ENCODE measurements at places on chromosomes 12 and 14.

GRCh38 chr12:80617733-80618132 lies 89.7 kb upstream of the MYF6 start:
- no peak for DNase-seq

GRCh38 chr12:72074065-72074464 lies 135.4 kb downstream of the TPH2 start:
- DNase-seq = no peak

DNA sequence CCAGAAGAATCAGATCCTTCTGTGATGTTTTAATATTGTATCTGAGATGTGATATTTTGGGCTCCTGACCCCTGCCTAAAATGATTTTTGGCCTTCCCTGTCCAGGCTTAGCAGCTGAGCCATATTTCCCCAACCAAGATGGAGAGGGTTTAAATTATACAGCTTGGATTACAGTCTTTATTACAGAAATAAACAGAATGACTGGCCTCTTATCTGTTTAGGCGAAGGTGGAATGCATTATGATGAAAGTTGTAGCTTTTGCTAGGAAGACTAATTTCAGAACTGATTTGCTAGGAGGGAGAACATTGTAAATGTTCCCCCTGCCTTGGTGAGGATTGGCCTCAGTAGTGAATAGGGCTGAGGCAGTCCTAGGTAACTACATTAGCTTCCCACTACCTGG lies 23.3 kb downstream of the BMAL2 start:
- DNase-seq = no peak

DNA sequence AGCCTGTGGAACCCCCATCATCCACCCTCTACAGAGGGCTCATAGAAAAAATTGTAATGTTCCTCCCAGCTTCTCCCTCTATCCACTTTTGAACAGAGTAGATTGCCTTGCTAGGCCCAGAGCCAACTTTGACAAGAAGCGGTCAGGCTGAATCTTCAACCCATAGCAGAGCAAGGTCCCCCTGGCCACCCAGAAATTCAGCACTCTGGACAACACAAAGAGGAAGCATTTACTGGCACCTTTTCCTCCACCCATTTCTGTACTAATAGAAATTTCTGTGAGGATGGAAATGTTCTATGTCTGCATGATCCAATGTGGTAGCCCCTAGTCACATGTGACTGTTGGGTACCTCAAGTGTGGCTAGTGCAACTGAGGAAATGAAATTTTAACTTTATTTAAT lies 42.7 kb upstream of the OXA1L start:
- no peak for DNase-seq

- no peak for DNase-seq
Observed at GRCh38 chr14:29654901-29655550, 272.6 kb downstream of the PRKD1 start.

- no peak for DNase-seq
Observed at GRCh38 chr14:38199076-38199475, 8.6 kb upstream of the SSTR1 start.

DNA sequence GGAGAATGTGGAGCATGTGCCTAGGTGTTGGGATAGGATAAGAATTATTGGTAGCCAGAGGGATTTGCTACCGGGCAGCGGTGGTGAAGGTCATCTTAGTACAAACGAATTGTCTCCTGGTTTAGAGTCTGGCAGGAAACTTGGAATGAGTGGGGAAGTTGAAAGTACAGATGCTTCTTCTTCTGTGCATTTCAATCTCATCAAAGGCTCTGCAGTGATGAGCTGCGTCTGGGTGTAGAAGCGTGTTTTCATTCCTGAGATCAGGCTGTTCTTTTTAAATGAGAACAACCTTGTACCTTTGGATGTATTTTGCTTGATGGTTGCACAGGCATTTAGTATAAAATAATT lies 2.1 kb downstream of the WNK1 start:
- no peak for DNase-seq

DNA sequence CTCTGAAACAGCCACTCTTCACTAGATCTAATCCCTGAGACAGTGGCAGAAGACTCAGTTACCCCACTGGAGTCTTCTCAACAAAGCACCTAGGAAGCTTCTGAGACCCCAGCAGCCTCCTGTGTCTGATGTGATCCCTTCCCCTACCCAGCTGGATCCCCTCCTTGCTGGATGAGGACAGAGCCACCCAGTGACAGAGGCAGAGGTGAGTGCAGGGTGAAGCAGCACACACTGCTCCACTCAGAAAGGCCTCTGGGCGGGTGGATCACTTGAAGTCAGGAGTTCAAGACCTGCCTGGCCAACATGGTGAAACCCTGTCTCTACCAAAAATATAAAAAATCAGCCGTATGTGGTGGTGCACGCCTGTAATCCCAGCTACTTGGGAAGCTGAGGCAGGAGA lies 2.7 kb downstream of the SPRYD3 start:
- DNase-seq = no peak

- no peak for DNase-seq
Observed at GRCh38 chr14:91048676-91049075, 11.8 kb downstream of the RPS6KA5 start.

GRCh38 chr12:57377103-57377840 lies 53.6 kb downstream of the R3HDM2 start:
- DNase-seq = no peak

DNA sequence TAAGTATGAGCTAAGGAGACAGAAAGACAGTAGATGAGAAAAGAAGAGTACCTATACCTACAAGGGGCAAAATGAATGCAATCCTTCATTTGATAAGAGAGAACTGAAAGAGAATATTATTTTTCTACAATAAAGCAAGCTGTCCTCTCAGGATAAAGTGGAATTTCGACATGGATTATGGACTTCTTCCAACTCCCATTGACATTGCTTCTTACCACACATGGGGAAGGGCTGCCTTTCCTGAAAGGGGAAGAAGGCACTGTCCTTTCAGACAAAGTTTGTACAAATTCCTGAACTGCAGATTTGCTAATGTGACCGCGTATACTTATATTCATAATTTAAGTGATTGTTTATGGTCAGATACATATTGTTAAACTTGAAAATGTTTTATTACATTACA lies 4.3 kb upstream of the HEBP1 start:
- no peak for DNase-seq

DNA sequence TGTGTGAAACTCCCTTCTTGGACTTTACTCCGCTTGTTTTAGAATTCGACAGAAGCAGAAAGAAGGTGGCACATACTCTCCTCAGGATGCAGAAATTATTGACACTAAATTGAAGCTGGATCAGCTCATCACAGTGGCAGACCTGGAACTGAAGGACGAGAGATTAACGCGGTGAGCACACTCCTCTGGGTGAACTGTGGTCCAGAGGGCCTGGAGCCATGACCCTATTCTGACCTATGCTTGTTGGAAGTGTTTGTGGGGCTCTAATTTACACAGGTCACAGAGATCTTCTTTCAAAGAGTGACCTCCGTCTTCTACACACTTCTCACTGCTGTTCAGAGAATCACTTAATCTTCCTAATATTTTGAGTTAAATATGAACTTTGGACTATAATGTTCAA lies 72.5 kb upstream of the MYF6 start:
- DNase-seq = no peak

GRCh38 chr12:3061059-3061458 lies 16.1 kb upstream of the TSPAN9 start:
- no peak for DNase-seq

GRCh38 chr14:64092940-64093339 lies 201.2 kb downstream of the ESR2 start:
- no peak for DNase-seq

DNA sequence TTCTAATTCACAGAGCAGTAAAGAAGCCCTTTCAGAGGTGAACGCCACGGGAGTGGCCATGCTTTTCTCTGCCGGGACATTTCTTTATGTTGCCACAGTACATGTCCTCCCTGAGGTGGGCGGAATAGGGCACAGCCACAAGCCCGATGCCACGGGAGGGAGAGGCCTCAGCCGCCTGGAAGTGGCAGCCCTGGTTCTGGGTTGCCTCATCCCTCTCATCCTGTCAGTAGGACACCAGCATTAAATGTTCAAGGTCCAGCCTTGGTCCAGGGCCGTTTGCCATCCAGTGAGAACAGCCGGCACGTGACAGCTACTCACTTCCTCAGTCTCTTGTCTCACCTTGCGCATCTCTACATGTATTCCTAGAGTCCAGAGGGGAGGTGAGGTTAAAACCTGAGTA lies 26.2 kb upstream of the PLEKHD1 start:
- no peak for DNase-seq

DNA sequence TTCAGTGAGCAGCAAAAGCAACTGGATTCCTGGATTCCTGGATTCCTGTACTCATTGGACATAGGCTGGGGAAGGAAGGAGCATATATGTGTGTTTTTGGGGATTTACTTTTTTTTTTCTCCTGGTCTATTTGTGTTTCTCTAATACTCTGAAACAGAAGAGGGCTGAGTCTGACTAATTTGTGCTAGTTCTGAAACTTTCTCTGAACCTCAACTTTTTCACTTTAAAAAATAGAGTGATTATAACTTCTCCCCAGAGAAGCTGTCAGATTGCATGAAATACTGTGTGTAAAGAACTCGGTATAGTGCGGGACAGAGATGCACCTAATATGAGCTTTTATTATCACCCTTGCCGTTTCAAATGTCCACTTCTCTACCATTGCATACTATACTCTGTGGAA lies 529.5 kb downstream of the TMTC2 start:
- no peak for DNase-seq

- no peak for DNase-seq
Observed at GRCh38 chr12:107663277-107663676, 22.3 kb upstream of the PWP1 start.

DNA sequence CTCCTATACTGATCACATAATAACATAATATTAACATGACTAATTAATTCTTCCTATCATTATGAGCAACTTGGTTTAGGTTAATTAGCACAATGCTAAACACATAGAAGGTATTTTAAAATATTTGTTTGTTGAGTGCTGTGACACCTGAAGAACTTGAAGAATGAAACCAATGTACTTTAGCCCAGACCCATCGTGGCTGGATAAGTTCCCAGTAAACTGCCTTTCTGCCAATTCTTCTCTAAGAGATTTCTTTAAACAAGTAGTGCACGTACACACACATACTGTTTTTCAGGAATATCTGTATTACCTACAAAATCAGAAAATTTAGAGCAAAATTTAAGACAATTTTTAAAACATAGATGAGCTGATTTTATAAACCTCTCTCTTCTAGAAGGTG lies 207.4 kb upstream of the SSTR1 start:
- DNase-seq = no peak

DNA sequence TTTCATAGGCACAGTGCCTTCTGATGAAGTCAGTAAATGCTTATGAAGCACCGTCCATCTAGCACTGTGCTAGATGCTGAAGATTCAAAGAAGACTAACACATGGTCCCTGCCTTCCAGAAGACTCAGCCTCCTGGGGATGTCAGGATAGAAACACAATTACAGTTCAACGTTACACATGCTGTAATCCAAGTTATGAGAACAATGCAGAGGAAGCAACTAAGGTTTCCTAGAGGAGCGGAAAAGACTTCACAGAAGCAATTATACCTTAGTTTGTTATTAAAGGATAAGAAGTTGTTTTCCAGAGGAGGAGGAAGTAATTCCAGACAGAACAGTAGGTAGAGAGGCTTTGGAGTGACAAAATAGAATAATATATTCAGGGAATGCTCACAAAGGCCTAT lies 66.9 kb upstream of the FGD4 start:
- DNase-seq = no peak

- DNase-seq = no peak
Observed at GRCh38 chr12:6432991-6433390, 11.8 kb upstream of the CD27 start.

DNA sequence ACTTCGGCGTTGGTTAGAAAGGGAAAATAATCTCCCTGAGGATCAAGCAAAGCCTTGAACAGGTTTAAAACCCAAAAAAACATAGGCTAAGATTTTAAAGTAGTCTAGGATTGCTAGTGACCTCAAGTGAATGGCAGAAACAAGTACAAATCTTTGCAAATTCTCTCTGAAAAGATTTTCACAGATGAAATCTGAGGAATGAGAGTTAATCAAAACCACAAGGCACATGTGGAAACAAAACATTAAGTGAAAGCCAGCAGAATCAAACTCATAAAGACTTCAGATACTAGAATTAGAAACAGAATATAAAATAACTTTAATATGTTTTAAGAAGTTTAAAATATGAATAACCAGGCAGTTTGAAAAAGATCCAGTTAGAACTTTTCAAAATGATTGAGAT lies 52.2 kb upstream of the CFL2 start:
- DNase-seq = no peak

- DNase-seq = no peak
Observed at GRCh38 chr14:80325112-80325511, 113.8 kb upstream of the DIO2 start.

GRCh38 chr14:22939684-22940083 lies 10.5 kb upstream of the PRMT5 start:
- DNase-seq = no peak

GRCh38 chr12:71045781-71046180 lies 112.0 kb downstream of the TSPAN8 start:
- DNase-seq = no peak

- DNase-seq = no peak
Observed at GRCh38 chr12:175250-175649, 38.7 kb downstream of the SLC6A12 start.

GRCh38 chr14:105904379-105904778 lies 378.0 kb downstream of the TMEM121 start:
- DNase-seq = no peak

DNA sequence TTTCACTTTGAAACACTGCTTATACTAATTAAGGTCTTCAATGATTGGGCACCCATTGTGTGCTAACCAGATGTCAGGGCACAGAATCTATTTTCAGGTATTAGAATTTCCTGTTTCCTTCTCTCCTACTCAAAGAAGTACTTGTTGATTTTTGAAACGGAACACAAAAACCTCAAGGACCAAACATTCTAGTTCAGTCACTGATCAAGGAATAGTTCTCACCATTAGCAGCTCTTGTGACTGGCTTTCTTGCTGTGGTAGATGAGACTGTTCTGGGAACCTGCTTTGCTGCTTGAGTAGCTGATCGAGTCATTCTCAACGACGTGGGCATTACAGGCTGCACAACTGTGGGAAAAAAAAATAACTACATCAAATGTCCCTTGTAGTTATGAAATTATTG lies 11.0 kb downstream of the DLGAP5 start:
- no peak for DNase-seq

DNA sequence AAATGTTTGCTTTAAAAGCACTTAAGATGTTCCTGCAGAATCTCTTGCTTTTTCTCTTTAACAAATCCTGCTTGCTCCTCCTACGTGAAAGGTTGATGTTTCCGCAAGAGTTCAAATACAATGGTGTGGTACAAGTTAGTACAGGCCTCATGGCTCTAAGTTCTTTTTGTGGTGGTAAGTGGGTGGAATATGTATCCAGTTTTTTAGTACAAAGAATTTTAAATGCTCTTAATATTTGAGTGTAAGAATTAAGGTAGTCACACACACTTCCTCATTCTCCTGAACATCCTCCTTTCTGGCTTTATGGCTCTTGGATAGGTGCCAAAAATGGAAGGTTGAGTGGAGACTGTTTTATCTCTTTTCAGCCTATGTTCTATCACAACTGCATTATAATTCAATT lies 1.8 kb downstream of the OTOGL start:
- no peak for DNase-seq

DNA sequence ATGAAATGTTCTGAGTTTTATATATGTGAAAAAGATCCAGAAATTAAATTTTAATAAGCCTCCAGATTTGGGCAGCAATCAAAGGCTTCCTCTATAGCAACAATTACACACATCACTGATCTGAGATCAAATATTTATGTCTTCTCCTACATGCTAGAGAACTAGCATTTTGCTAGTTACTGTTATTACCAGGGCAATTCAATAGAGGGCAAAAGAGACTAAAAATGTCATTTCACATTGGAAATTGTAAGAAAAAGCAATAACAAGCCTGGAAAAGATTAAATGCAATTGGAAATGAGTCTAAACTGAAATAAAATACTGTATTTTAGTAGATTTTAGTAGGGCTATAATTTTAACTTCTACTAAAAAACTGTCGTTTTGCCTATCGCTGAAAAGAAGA lies 32.6 kb upstream of the ANO6 start:
- DNase-seq = no peak
